Colonic mucosa (tissue), 4 donors: ENCODE measurements at places on chromosomes 1 and 21. TPM values are rescaled to one million over a fixed set of nuclear protein-coding genes. Genes with fewer than 3 reads are reported as not detected.

DYRK3 gene
- 1.9 TPM for total RNA-seq

ROR1 gene
- 6.8 TPM for total RNA-seq

IFI44L gene
- 0.74 TPM for total RNA-seq

AGT gene
- 4.1 TPM for total RNA-seq

CFH gene
- 15.4 TPM for total RNA-seq

MX2 gene
- total RNA-seq = 2.5 TPM

SELL gene
- 1.5 TPM for total RNA-seq

PTGER3 gene
- total RNA-seq = 1.2 TPM

HMGCS2 gene
- total RNA-seq = 374 TPM

OR2M3 gene
- total RNA-seq = not detected

TTC22 gene
- total RNA-seq = 80.6 TPM

GDAP2 gene
- total RNA-seq = 31.9 TPM

STK40 gene
- total RNA-seq = 69.7 TPM

TACSTD2 gene
- total RNA-seq = 0.52 TPM

CHODL gene
- 0.53 TPM for total RNA-seq

MOB3C gene
- total RNA-seq = 11.8 TPM

DTL gene
- 19.9 TPM for total RNA-seq

TSPEAR gene
- total RNA-seq = not detected

SLC44A3 gene
- total RNA-seq = 55.4 TPM

BGLAP gene
- 2.2 TPM for total RNA-seq

OR2L5 gene
- total RNA-seq = not detected

FMO3 gene
- 0.19 TPM for total RNA-seq

IGSF3 gene
- total RNA-seq = 30.6 TPM

RAB25 gene
- total RNA-seq = 213 TPM

NBPF11 gene
- total RNA-seq = 8.2 TPM

LRRIQ3 gene
- total RNA-seq = 0.16 TPM

HSD11B1 gene
- 0.59 TPM for total RNA-seq

SAMD11 gene
- 4.2 TPM for total RNA-seq

CRP gene
- 1.9 TPM for total RNA-seq

KRTAP19-3 gene
- not detected for total RNA-seq
